ENCODE measurements at places on chromosomes 16 and 17. TPM values are rescaled to one million over a fixed set of nuclear protein-coding genes. Genes with fewer than 3 reads are reported as not detected.
A peak's percentile ranks its signal among the peaks of the same experiment; 100 is the strongest.

DNA sequence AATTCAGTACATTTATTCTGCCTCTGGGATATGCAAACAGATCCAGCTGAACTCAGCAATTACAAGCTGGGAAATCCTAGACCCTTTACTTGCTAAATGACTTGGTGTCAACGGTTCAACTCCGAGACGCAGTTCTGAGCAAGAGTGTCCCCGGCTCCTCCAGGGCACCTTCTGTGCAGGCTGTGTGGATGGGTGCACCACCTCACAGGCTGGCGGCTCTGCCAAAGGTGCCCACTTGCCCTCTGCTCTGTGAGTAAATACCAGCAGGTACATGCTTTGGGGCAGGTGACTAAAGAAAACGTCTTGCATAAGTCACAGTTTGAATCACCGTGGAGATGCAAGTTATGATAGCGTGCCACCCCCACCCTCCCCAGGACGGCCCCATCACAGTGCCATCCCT lies 23.3 kb downstream of the MAP1LC3B start:
- peaks cover 18% of the 10 kb centered on the region for H3K36me3 ChIP-seq
- no peak overlapping the region for H3K27ac ChIP-seq
- no peak for DNase-seq
- H3K27me3 ChIP-seq = no peaks in the 10 kb centered on the region

GRCh38 chr17:50904518-50905459 lies 38.6 kb upstream of the TOB1 start:
- peak overlapping the region; percentile 41 for H3K4me3 ChIP-seq
- DNase-seq = peak; percentile 90
- peak overlapping the region; percentile 96 for H3K27ac ChIP-seq
- peaks cover 9% of the 10 kb centered on the region for H3K4me1 ChIP-seq

Gene SGCA
- total RNA-seq = 0.33 TPM

GRCh38 chr16:80018466-80018865 lies 417.9 kb upstream of the MAF start:
- no peak overlapping the region for H3K4me3 ChIP-seq
- no peak for DNase-seq
- no peaks in the 10 kb centered on the region for H3K27me3 ChIP-seq
- no peaks in the 10 kb centered on the region for H3K4me1 ChIP-seq
- H3K36me3 ChIP-seq = no peaks in the 10 kb centered on the region

GRCh38 chr16:82016263-82016662 lies 5.0 kb upstream of the SDR42E1 start:
- H3K27me3 ChIP-seq = peaks cover 3% of the 10 kb centered on the region
- H3K27ac ChIP-seq = no peak overlapping the region
- no peaks in the 10 kb centered on the region for H3K4me1 ChIP-seq
- H3K36me3 ChIP-seq = no peaks in the 10 kb centered on the region
- H3K4me3 ChIP-seq = no peak overlapping the region

Gene FBXW10
- total RNA-seq = not detected

All from breast epithelium (tissue), 4 donors.